Ureter (tissue), 1 donor: ENCODE measurements at places on chromosomes 12 and 14. TPM values are rescaled to one million over a fixed set of nuclear protein-coding genes. Genes with fewer than 3 reads are reported as not detected.

The CLEC6A gene
- not detected for total RNA-seq

The DNAJC22 gene
- total RNA-seq: 0.16 TPM

The KRT2 gene
- total RNA-seq: not detected

The ZNF891 gene
- total RNA-seq: 3.5 TPM

The FAM186B gene
- 1.2 TPM for total RNA-seq

The ASIC1 gene
- 1.6 TPM for total RNA-seq

The CCDC38 gene
- not detected for total RNA-seq

The AMDHD1 gene
- 0.39 TPM for total RNA-seq

GRCh38 chr12:28486521-28486920 is 296.3 kb downstream of the CCDC91 start:
- DNase-seq: no peak

DNA sequence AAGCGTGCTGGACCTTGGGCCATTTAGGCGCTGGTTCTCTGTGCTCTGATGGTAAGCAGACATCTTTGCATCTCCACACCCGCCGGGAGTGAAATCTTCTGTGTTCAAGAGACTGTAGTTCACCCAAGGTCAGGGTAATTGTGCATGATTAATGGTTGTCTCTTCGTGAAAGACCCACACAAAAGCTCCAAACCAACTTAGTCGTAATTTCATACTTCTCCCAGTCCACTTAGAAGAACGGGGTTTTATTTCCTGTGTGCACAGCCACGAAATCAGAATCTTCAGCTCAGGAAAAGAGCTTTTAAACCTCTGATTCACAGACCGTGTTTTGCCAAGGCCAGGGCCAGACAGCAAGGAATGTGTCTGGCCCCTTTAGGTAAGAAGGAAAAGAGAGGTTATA is 640.9 kb downstream of the MED13L start:
- DNase-seq: no peak

DNA sequence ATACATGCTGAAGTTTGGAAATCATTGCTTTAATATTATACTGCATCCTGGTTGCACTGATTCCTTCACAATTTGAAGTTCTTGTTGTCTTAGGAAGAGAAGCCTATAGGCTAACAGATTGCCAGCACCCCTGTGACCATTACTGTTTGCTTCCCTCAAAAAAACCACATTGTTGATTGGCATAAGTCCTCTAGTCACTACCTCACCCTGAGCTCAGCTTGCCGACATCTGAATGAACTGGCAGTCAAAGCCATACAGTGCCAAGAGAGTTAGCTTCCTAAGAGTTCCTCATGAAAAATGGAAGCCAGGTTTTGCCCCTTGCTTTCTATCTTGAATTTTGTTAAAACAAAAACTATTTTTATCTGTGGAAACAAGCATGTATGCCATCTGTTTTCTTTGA is 276.1 kb downstream of the SYT1 start:
- no peak for DNase-seq

DNA sequence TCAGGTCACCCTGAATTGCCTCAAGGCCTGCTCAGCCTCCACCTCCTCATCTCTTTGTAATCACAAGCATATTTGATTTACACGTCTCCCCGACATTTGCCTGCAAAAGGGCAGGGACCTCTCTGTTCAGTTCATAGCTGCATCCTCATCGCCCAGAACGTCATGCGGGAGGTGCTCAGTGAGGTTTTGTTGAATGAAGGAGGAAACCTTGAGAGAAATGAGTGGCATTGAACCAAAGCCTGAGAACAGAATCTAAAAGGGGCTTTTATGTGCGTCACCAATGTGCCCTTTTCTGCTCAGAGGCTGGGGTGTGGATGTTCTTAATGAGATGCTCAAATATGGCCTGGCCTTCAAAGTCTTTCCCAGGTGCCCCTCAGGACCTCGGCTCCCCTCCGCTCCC is 50.0 kb upstream of the LHX5 start:
- DNase-seq: no peak

DNA sequence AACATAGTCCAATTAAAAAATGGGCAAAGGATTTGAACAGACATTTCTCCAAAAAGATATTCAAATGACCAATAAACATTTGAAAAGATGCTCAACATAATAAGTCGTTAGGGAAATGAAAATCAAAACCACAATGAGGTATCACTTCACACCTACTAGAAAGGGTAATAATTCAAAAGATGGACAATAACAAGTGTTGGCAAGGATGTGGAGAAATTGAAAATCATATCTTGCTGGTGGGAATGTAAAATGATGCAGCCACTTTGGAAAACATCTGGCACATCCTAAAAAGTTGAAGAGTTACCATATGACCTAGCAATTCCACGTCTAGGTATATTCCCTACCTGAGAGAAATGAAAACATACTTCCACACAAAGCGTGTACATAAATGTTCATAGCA is 1.9 kb downstream of the COX16 start:
- no peak for DNase-seq

DNA sequence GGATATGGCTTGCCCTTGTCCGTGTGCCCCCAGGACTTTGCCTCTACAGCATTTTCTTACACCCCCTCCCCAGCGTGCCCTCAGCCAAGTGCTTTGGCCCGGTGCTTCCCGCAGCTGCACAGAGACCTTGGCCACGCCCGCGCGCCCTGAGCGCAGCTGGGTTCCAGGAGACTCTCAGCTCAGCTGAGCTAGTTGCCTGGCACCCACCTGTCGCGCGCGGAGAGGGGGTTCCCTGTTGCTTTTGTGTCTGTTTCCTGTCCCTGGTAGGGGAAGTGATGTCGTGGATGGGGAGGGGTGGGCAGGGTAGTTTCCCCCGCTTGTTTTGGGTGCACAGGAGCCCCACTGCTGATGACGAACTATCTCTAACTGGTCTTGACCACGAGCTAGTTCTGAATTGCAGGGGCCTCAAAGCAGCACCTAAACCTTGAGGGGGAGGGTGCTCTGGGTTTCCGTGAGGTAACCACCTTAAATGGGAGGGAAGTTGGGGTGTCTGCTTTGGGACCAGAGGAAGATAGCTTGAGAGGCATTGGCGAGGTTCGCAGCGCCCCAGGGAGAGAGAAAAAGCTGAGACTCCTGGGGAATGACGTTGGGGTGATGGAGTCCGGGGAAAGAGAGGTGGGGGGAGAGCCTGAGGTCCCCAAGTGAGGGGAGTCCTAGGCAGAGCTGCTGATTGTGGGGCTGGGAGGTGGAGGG is 1.5 kb downstream of the DIO3 start:
- no peak for DNase-seq

GRCh38 chr12:25518512-25518911 is 34.6 kb downstream of the LMNTD1 start:
- DNase-seq: no peak

GRCh38 chr12:3542911-3543310 is 51.9 kb downstream of the PRMT8 start:
- DNase-seq: no peak

GRCh38 chr12:25152055-25152454 is 42.9 kb downstream of the DNAI7 start:
- no peak for DNase-seq
